AG09319 (cell line): ENCODE measurements at places on chromosomes 16 and 17.

GRCh38 chr16:14181371-14182050, 110.4 kb downstream of the MRTFB start:
- peak; percentile 30 for DNase-seq

GRCh38 chr16:57695680-57696069, 1.1 kb downstream of the DRC7 start:
- DNase-seq = no peak

DNA sequence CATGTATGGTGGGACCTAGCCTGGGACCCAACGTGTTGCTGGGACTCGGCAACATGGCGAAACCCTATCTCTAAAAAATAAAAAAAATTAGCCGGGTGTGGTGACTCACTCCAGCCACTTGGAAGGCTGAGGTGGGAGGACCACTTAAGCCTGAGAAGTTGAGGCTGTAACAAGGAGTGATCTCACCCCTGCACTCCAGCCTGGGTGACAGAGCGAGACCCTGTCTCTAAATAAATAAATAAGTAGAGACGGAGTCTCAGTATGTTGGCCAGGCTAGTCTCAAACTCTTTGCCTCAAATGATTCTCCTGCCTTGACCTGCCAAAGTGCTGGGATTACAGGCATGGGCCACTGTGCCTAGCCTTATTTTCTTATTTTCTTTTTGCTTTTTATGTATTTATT, 10.1 kb upstream of the CNP start:
- no peak for DNase-seq

GRCh38 chr17:13874817-13875216, 194.5 kb upstream of the COX10 start:
- DNase-seq = no peak

DNA sequence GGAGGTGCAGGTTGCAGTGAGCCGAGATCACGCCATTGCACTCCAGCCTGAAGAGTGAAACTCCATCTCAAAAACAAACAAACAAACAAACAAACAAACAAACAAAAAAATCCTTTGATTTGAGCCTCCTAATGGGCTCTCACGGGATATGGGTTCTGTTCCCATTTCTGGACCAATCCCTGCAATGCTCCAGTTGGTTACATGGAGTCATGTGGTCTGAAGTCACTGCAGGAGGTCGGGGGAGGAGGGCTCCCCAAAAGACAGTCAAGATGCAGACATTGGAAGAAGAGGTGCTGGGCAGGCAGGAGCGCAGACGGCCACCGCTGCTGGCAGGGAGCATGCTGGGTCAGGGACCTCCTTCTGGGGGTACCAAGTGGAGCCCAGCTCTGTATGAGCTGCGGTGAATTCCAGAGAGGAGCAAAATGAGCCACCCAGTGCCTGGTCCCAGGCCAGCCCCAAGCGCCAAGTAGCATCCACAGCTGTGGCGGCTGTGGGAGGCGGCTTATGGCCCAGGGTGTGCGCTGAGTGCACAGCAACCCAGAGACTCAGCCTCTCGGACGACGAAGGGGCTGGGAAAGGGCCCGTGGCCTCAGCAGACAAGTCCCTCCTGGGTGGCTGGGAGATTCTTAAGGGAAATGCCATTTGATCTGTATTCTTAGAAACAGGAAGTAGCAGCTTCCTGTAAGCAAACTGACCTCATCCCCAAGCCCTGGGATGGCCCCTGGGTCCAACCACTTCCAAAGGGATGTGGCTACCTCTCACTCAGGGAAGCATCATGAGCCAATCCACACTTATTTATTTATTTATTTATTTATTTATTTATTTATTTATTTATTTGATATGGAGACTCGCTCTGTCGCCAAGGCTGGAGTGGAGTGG, 19.6 kb upstream of the ATP2A3 start:
- DNase-seq = no peak

DNA sequence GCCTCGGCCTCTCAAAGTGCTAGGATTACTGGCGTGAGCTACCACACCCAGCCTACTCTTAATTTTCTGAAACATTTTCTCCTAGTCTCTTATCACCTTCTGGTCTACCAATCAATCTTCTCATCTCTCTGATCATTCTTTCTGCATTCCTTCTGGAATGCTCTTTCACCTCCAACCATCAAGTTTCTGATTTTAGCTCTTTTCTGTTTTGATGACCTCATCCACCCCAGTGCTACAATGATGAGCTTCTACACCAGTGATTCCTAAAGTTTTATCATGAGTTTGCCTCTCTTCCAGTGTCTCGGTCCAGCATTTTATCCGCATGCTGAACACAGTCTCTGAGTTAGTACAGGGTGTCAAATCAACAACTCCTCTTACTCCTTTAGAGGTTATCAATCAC, 31.5 kb downstream of the NME2 start:
- DNase-seq = no peak

DNA sequence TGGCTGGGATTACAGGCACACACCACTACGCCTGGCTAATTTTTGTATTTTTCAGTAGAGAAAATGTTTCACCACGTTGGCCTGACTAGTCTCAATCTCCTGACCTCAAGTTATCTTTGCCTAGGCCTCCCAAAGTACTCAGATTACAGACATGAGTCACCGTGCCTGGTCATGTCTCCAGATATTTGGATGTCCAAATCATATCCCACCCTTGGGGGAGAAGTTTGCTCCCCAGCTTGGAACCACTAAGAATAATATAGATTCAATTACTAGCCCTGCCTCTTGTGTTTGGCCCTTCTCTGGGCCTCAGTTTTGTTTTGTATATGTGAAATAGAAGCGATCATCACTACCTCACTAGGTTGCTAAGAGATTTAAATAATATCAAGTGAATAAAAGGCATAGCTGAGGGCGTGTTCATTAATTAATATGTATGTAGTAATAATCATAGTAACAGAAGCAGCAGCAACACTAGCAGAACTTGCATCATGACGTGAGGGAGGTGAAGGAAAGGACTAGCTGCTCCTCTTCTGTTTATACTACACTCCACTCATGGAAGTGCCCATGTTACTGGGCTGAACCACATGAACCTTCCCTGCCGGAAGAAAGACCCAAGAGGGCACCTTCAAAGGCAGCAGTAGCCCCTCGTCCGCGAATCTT, 253.6 kb upstream of the XYLT1 start:
- peak; percentile 23 for DNase-seq

GRCh38 chr16:81593481-81593880, 148.9 kb downstream of the CMIP start:
- DNase-seq = no peak

DNA sequence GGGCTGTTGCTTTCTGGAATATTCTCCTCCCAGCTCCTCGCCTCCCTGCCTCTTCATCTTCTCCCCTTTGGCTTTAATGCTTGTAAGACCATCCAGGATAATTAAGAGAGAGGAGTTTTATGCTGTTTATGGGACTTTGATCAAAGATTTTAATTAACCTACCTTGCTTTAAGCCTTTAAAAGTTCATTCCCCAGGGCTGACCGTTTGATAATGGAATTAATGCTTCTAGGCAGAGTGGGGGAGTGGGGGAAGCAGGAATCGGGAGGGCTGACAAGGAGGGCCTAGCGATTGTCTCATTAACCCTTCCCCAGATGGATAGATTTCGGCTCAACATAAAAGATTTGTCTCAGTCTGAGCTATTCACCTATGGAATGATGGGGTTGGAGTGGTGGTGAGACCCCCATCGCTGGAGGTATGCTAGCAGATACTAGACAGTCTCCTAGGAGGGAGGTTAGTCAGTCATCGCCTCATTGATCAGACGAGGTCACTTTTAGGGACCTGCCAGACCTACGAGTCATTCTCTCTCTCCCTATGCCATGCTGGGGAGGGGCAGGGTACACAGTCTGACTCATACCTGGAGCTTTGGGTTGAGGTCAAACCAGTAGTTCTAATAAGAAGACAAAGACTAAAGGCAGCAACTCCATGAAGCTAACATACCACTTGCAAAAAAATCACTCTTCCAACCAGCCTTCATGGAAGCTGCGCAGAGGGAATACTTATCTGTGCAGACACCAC, 236.6 kb upstream of the NLRP1 start:
- DNase-seq = no peak

DNA sequence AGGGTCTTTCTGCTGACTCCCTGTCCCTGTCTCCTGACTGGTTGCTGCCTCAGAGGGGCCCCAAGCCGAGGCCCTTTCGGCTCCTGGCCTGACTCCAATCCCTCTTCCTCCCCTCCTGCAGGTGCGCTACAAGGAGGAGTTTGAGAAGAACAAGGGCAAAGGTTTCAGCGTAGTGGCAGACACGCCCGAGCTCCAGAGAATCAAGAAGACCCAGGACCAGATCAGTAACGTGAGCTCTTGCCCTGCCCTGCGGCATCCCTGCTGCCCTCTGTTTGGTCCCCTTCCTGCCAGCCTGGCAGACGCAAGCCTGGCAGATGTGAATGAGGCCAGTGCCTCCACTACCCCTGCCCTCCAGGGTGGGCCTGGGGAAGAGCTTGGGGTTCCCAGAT, 27.1 kb upstream of the LASP1NB start:
- DNase-seq = no peak

GRCh38 chr16:64280317-64280716, 841.5 kb downstream of the CDH11 start:
- no peak for DNase-seq

GRCh38 chr16:85916141-85916890, 17.4 kb downstream of the IRF8 start:
- no peak for DNase-seq

DNA sequence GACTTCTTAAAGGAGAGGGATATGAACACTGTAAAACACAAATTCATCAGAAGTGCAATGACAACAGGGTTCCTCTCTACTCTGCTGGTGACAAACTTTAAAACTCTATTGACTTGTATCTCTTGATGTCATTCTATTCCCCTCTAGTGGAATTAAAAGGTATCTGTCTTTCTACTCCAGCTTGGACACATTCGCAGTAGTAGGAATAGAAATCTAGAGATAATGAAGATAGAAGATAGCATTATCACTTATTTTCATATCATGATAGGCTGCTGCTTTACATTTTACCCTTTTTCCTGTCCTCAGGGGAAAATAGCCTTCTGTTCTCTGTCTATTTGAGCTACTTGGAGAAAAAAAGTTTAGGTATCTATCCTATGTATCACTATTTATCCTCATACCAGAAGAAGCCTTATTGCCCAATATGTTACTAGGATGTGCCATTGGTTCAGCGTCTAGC, 209.6 kb upstream of the CACNG5 start:
- DNase-seq = no peak

DNA sequence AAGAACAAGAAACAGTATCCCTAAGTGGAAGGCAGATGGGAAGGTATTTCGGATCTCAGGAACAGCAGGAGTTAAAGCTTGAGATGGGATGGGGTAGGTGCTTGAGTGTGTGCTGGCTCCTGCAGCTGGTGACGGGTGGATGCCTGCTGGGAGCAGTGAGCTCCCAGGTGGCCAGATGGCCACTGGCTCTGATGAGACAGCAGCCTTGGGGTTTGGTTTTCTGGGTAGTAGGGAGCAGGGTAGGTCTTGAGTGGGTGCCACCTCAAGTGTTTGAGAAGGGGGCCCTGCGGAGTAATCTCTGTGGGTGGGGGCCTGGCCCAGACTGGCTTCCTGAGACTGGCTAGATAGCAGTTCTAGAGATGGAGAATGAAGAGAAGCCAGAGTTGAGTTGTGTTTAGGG, 10.3 kb downstream of the EPN2 start:
- DNase-seq = no peak

- DNase-seq = no peak
Measured at GRCh38 chr17:33765871-33766270, 472.8 kb upstream of the ASIC2 start.

DNA sequence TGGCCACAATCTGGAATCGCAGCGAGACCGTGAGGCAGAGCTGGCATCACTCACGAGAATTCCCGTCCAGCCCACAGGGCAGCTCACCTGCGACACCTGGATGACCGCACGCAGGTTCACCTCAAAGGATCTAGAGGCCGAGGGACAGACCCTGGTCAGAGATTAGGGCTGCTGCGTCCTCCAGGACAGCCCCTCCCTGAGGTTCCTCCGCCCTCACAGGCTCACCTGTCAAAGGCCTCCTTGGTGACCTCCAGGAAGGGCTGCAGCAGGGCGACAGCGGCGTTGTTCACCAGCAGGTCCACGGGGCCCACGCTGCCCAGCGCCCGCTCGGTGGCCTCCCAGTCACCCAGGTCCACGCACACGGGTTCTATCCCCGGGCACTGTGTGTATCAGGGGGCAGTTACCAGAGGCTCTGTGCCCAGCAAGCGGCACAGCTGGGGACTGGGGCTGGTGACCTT, 834 bp downstream of the DCXR start:
- DNase-seq = no peak

GRCh38 chr16:53153130-53153529, 98.3 kb downstream of the CHD9 start:
- no peak for DNase-seq

- DNase-seq = no peak
Measured at GRCh38 chr17:19646788-19647696, 1.5 kb upstream of the ALDH3A2 start.

GRCh38 chr17:80294210-80294609, 33.6 kb downstream of the RNF213 start:
- no peak for DNase-seq

GRCh38 chr17:62735044-62735651, 73.0 kb downstream of the MARCHF10 start:
- no peak for DNase-seq

GRCh38 chr16:79767421-79768275, 167.1 kb upstream of the MAF start:
- DNase-seq = peak; percentile 8

- no peak for DNase-seq
Measured at GRCh38 chr17:76383546-76384221, 725 bp upstream of the SPHK1 start.

DNA sequence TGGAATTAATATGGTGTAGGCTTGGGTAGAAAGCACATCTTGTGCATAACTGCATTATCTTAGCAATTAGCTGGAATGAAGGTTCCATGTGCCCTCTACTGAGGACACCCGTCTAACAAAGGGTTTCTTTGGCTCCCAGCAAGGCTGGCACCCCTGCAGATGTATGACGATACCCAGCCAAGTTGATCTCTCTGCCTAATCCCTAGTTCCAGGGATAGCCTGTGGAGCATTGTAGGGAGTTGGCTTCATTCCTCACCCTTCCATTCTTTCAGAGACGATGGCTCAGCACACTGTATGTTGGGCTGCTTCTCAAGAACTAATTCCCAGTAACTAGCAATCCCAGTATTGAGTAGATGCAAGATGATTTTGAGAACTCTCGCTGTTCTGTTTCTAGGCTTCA, 182.5 kb downstream of the SNX29 start:
- DNase-seq = no peak

- DNase-seq = peak; percentile 16
Measured at GRCh38 chr17:5364156-5364555, 55.3 kb downstream of the NUP88 start.

- DNase-seq = no peak
Measured at GRCh38 chr17:50426814-50427787, 1.1 kb downstream of the ACSF2 start.

DNA sequence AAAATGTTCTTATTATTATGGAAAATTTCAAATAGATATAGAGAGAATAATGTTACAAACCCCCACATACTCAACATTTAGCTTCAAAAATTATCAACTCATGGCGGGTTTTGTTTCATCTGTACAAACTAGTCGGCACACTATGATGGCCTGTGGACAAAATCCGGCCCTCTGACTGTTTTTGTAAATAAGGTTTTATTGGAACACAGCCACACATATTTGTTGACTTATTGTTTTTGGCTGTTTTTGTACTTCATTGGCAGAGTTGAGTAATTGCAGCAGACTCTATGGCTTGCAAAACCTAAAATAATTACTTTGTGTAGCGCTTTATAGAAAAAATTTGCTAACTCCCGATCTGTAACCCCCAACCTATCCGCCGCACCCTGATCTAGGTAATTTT, 41.4 kb upstream of the CLEC18A start:
- no peak for DNase-seq
